CD8-positive, alpha-beta memory T cell (primary cell): ENCODE measurements at places on chromosomes 4 and X.

GRCh38 chrX:11750694-11751093, 7.3 kb upstream of the MSL3 start:
- no peak for DNase-seq

DNA sequence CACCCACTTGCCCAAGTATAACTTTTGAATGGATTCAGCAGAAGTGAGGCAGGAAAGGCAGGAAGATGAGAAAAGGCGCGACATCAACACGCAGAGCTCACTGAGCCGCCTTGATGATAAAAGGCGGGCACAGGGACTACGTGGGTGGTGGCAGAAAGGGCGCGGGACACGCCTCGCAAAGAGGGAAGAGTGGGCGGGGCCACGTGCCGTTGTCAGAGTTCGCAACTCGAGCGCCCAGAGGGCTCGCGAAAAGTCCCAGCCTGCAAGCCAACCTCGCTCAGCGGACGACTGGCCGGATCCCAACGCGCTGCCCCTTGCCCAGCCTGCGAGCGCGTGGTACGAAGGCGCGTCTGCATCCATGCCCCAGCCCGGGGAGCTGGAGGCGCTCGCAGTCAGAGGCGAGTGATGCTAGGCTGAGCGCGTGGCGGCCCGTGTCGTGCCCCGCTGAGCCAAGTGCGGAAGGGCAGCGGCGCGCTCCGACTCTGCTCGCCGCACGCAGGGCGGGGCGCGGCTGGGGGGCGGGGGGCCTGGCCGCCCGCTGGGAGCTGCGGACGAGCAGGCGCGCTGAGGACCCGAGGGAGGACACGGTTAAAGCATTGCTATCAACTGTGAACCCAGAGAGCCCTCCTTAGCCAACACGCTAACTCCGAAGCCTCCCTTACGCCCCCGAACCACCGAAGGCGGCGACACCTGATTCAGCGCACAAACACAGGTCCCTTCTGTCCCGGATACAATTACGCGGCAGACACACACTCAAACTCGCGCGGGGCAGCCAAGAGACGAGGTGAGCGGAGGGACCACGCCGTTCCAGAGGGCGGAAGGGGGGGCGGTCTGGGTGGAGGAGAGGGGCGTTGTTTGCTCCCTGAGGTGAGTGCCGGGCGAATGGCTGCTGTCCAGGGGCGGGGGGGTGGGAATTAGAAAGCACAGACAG, at the start of gene UGT8:
Gene UGT8 (plus strand): TSS at position 617 of the 931 bp plus-strand sequence. CDS start 24,074 bp downstream, outside the sequence.
- DNase-seq, result no peak

DNA sequence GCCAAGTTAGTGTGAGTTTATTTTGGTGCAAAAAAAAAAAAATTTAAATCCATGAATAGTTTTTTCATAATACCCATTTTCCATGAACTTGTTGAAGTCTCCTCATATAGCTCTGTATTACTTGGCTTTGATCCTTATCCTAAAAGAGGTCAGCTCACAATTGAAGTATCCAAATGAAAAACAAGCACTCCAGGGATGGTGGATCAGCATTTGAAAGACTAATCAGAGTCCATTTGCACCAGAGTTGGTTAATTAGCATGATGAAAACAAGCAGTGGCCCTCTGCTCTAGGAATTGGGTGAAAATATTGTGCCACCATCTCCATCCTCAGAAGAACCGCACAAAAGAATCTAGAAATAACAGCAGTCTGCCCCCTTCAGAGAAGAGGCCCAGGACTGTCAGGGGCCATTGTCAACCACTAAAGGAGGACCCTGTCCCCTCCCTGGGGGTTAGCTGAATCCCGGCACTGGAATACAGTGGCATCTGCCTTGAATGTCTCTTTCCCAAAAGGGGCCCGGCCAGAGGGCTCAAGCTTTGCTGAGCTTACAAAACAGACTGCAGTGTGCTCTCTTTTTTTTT, 24.7 kb downstream of the SH3KBP1 start:
- no peak for DNase-seq

- no peak for DNase-seq
Observed at GRCh38 chr4:139817657-139818452, 152.2 kb downstream of the MGST2 start.

GRCh38 chr4:76585272-76585671, 150.2 kb downstream of the SHROOM3 start:
- DNase-seq, result no peak
